ENCODE measurements at places on chromosomes 16 and 17.

GRCh38 chr17:27578718-27579085, 52.3 kb upstream of the LGALS9 start:
- DNase-seq, result no peak

DNA sequence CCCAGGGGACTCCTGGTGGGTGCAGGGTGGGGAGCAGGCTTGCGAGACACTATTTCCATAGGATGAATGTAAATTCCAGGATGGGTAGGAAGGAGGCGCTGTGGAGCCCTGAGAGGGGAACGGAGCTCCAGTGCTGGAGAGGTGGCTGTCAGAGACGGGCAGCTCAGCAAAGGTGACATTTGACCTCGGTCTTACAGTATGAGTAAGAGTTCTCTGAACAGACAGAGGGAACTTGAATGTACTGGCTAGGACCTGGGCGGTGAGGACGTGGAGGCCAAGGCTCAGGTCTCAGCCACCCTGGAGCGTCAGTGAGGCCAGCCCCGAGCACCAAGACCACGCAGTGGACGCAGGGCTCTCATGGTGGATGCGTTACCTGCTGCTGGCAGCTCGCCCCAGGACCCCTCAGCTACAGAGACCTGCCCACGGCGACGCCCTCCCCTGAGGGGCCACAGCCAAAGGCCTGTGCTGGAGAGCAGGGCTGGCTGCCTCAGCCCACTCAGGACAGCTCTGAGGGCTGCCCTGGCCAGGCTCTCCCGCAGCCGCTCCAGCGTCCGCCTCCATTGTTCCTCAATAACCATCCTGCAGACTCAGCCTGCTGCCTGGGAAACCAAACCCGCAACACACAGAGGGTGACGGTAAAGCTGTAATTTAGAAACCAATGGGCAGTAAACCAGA, 65.9 kb upstream of the TNRC6C start:
- peak; percentile 88 for DNase-seq

DNA sequence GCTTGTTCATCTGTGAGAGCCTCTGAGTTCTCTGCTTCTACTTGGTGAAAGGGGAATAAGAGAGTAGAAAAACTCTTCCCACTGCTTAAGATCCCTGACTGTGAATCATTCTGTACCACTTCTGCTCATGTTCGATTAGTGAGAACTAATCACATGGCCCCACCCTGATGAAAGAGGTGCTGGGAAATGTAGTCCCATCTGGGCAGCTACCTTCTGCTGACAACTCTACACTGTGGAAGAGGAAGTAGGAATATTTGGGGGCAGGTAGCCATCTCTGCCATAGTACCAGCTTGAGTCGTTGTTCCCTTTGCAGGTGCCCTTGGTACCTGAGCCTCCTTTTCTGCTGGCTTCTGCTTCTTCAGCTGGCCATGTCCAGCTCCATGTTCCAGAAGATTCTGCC, 29.9 kb downstream of the NKD1 start:
- DNase-seq, result no peak

- no peak for DNase-seq
Observed at GRCh38 chr17:20966870-20967269, 75.9 kb downstream of the USP22 start.

GRCh38 chr16:63530208-63530607, 1494.0 kb upstream of the CDH8 start:
- no peak for DNase-seq

- DNase-seq, result no peak
Observed at GRCh38 chr16:20952139-20952920, 51.8 kb downstream of the LYRM1 start.

DNA sequence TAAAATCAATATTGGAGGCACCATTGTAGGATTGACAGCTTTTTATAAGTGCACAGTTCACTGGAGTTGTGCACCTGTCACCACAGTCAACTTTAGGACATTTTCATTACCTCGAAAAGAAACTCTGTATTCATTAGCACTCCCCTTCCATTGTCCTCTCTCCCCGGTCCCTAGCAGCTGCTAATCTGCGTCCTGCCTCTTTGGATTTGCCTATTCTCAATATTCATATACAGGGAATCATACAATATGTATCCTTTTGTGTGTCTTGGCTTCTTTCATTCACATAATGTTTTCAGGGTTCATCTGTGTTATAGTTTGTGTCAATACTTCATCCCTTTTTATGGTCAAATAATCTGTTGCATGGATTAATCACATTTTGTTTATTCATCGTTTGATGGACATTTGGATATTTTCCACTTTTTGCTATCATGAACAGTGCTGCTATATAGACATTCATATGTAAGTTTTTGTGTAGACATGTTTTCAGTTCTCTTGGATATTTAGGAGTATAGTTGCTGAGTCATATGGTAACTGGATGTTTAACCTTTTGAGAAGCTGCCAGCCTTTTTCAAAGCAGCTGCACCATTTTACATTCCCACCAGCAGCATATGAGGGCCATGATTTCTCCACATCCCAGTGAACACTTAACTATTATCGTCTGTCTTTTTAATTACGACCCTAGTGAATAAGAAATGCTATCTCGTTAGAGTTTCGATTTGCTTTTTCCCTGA, 9.8 kb downstream of the DNAJA3 start:
- no peak for DNase-seq

GRCh38 chr17:44872131-44872768, 24.6 kb downstream of the HIGD1B start:
- DNase-seq, result no peak

DNA sequence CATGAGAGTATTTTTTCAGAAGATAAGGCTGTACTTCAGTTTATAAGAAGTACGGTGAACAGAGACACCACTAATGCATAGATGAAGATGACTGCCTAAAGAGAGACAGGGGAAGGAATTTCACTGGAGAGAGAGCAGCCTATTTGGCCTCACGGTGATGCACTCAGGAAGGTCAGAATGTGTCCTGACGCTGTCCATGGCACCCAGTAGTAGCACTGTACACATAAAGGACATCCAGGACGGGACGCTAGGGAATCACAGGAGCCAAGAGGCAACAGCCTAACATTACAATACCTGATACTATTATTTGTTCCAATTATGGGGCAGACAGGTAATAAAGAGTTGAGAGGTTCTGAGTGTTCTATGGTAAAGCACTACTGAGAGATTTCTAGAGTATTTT, 24.9 kb upstream of the LRRC37A start:
- DNase-seq, result no peak

GRCh38 chr16:81698310-81698641, 80.8 kb upstream of the PLCG2 start:
- no peak for DNase-seq

- DNase-seq, result no peak
Observed at GRCh38 chr16:20303012-20303411, 24.3 kb downstream of the GP2 start.
